T-helper 17 cell (primary cell): ENCODE measurements at places on chromosomes 11 and 22. TPM values are rescaled to one million over a fixed set of nuclear protein-coding genes. Genes with fewer than 3 reads are reported as not detected.
A peak's percentile ranks its signal among the peaks of the same experiment; 100 is the strongest.

DNA sequence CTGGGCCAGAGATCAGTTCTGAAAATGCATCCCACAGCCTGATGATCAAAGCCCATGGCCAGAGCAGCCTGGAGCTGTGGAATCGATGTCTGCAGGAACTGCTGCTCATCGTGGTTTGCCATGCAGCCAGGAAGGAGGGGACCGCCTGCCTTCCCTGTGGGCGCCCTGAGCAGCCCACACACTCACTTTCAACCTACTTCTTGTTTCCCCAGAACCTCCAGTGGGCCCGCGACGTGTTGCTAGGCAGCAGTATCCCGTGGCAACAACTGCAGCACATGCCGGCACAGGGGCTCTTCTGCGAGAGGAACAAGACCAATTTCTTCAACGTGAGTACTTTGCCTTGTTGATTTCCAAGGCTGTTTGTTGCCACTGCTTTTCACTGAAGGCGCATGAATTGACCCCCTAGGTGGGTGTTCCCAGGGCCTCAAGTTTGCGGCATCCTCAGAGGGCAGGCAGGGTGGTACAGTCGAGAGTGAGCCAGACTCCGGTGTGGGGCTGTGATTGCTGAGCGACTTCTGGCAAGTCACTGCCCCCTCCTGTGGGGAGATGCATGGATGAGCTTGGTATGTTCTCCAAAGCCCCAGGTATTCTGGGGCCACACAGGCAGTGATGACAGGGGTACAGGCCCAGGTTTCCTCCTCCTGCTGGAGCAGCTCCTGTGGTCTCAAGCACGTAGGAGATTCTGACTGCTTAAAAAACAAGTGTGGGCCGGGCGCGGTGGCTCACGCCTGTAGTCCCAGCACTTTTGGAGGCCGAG lies 47.0 kb upstream of the SUSD2 start:
- H3K27me3 ChIP-seq = no peaks in the 10 kb centered on the region
- peak overlapping the region; percentile 78 for H3K27ac ChIP-seq
- no peak overlapping the region for H3K4me3 ChIP-seq
- DNase-seq = peak; percentile 49
- H3K4me1 ChIP-seq = peaks cover 18% of the 10 kb centered on the region
- peaks cover 3% of the 10 kb centered on the region for H3K36me3 ChIP-seq

GRCh38 chr11:118921121-118921928 lies 4.4 kb downstream of the BCL9L start:
- H3K27me3 ChIP-seq = no peaks in the 10 kb centered on the region
- peaks cover 59% of the 10 kb centered on the region for H3K4me1 ChIP-seq
- H3K36me3 ChIP-seq = peaks cover 11% of the 10 kb centered on the region
- peak overlapping the region; percentile 79 for H3K4me3 ChIP-seq

VPREB3 gene
- not detected for total RNA-seq

ASPHD2 gene
- 2.4 TPM for total RNA-seq

- no peak for DNase-seq
- no peaks in the 10 kb centered on the region for H3K27me3 ChIP-seq
- H3K4me3 ChIP-seq = no peak overlapping the region
- no peaks in the 10 kb centered on the region for H3K4me1 ChIP-seq
Observed at GRCh38 chr11:103433386-103434072, 324.3 kb downstream of the DYNC2H1 start.

DNAJB7 gene
- not detected for total RNA-seq

DNA sequence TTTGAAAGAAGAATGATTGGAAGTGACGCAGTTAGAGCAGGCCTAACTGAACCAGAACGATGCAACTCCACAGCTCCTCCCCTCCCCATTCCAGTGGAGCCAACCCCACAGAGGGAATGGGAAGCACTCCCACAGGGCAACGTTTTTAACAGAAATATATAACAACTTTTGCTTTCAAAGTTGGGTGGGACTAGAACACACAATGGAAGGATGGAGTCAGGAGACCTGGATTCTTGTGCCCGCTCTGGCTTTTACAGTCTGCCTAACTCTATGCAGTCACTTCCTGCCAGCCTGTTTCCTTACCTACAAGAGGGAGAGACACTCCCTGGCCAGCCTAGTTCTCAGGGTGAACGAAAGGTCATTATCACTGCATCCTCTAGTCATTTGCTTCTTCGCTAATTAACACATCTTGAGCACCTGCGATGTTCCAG lies 75.5 kb downstream of the PACSIN2 start:
- H3K27ac ChIP-seq = peak overlapping the region; percentile 41
- H3K27me3 ChIP-seq = no peaks in the 10 kb centered on the region
- no peak for DNase-seq
- H3K4me3 ChIP-seq = no peak overlapping the region
- H3K4me1 ChIP-seq = peaks cover 46% of the 10 kb centered on the region

- H3K27me3 ChIP-seq = no peaks in the 10 kb centered on the region
- H3K36me3 ChIP-seq = peaks cover 5% of the 10 kb centered on the region
- no peak for DNase-seq
- H3K4me3 ChIP-seq = no peak overlapping the region
- H3K27ac ChIP-seq = no peak overlapping the region
- peaks cover 3% of the 10 kb centered on the region for H3K4me1 ChIP-seq
Observed at GRCh38 chr11:59193587-59194130, 19.1 kb downstream of the MPEG1 start.

MAP6 gene
- total RNA-seq = 0.18 TPM

- no peak for DNase-seq
- no peaks in the 10 kb centered on the region for H3K4me1 ChIP-seq
- H3K4me3 ChIP-seq = no peak overlapping the region
- no peaks in the 10 kb centered on the region for H3K36me3 ChIP-seq
- H3K27me3 ChIP-seq = no peaks in the 10 kb centered on the region
Observed at GRCh38 chr11:23727387-23727786, 769.5 kb upstream of the LUZP2 start.

GRCh38 chr22:43563571-43563970 lies 151.8 kb downstream of the MPPED1 start:
- no peak overlapping the region for H3K4me3 ChIP-seq
- no peak for DNase-seq
- H3K27me3 ChIP-seq = peaks cover 28% of the 10 kb centered on the region
- no peaks in the 10 kb centered on the region for H3K4me1 ChIP-seq

DNA sequence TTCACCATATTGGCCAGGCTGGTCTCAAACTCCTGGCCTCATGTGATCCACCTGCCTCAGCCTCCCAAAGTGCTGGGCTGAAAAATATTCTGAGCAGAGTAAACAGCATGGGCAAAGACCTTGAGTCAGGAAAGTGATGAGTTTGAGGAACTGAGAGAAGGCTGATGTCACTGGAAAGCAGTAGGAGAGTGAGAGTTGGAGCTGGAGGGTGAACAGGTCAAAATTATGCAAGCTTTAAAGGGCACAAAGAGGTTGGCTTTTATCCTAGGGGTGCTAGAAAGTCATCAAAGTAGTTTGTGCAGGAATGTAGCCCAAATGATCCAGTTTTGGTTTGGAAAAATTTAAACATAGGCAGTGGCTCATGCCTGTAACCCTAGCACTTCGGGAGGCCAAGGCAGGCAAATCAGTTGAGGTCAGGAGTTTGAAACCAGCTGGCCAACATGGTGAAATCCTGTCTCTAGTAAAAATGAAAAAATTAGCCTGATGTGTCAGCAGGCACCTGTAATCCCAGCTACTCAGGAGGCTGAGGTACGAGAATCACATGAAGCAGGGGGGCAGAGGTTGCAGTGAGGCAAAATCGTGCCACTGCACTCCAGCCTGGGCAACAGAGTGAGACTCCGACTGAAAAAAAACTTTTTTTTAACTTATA lies 44.7 kb upstream of the CXCR5 start:
- no peaks in the 10 kb centered on the region for H3K27me3 ChIP-seq
- no peaks in the 10 kb centered on the region for H3K36me3 ChIP-seq
- no peak for DNase-seq
- no peak overlapping the region for H3K27ac ChIP-seq
- no peak overlapping the region for H3K4me3 ChIP-seq
- H3K4me1 ChIP-seq = peaks cover 20% of the 10 kb centered on the region

DNA sequence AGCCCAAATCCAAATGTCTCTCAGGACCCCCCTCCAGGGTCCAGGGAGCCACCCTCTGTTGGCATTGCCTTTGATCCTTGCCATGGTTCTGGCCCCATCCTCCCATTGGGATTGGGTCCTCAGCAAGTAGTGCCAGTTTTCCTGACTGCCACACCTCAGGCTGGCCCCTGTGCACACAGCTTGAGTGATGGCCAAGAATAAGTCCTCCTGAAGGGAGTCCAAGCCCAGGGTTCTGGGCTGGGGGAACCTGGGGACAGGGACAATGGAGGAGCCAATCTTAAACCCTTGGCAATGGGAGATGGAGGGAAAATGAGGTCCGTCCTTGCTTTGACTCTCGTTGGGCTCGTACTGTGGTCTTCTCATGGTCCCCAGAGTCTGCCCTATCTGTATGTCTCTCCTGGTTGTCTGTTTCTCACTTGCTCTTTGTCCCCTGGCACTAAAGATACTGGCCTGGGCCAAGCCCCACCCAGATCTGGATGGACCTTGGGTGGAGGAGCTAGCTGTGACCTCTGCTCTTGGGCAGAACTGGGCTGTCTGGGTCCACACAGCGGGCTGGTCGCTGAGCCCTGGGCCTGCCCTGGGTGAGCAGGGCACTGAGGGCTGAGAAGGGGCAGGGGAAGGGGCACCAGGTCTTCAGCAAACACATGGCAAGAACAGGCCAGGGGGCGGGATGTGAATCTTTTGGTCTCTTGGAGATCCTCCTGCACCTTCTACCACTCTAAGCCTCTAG lies 2.9 kb downstream of the SOX10 start:
- no peak overlapping the region for H3K27ac ChIP-seq
- DNase-seq = no peak
- H3K36me3 ChIP-seq = peaks cover 4% of the 10 kb centered on the region
- H3K27me3 ChIP-seq = no peaks in the 10 kb centered on the region
- H3K4me3 ChIP-seq = no peak overlapping the region

DNA sequence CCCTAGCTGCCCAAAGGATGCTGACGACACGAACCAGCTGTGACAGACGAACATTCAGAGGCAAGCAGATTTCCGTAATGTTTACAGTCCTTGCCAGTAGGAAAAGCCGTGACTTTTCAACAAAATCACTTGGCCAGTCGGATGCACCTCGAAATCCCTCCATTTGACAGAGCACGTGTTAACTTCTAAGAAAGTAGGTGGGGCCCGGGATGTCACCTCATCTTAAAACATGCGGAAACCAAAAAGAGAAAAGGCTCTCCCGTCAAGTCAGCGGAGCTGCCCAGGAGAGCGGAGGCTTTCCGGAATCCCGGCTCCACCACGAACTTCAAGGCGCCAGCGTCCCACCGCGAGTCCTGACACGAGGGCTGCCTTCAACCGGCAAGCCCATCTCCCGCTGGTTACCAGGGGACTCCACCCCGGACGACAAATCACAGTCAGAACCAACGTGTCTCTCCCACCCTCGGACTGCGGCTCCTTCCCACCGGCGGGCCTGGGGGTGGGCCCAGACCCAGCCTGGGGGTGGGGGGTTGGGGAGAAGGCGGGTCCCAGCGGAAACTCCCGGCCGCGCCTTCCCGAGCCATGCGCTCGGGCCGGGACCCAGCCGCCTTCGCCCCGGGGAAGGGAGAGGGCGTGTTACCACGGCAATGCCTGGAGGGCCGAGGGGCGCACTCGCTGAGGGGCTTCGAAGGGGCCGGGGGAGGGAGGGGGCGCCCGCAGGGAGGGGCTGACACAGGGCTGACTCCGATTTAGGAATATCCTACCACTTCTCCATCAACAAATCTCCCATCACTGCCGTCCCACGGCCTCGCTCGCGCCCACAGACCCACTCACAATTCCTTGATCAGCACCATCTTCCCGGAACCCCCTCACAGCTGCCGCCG lies 475 bp downstream of the PITPNB start:
- no peaks in the 10 kb centered on the region for H3K27me3 ChIP-seq
- H3K36me3 ChIP-seq = peaks cover 6% of the 10 kb centered on the region

GRCh38 chr11:121417055-121417551 lies 35.0 kb upstream of the SORL1 start:
- H3K27ac ChIP-seq = peak overlapping the region; percentile 95
- H3K27me3 ChIP-seq = no peaks in the 10 kb centered on the region
- peak overlapping the region; percentile 50 for H3K4me3 ChIP-seq
- peaks cover 39% of the 10 kb centered on the region for H3K4me1 ChIP-seq
- DNase-seq = no peak
- H3K36me3 ChIP-seq = no peaks in the 10 kb centered on the region

- peaks cover 58% of the 10 kb centered on the region for H3K27me3 ChIP-seq
- H3K27ac ChIP-seq = no peak overlapping the region
- peaks cover 2% of the 10 kb centered on the region for H3K4me1 ChIP-seq
- no peak overlapping the region for H3K4me3 ChIP-seq
- no peaks in the 10 kb centered on the region for H3K36me3 ChIP-seq
- no peak for DNase-seq
Observed at GRCh38 chr11:11476971-11477645, 124.1 kb upstream of the CSNK2A3 start.

GRCh38 chr11:69105461-69106030 lies 50.2 kb upstream of the SMIM38 start:
- DNase-seq = no peak
- no peak overlapping the region for H3K4me3 ChIP-seq
- H3K4me1 ChIP-seq = peaks cover 2% of the 10 kb centered on the region
- no peaks in the 10 kb centered on the region for H3K27me3 ChIP-seq

VWCE gene
- total RNA-seq = 1.4 TPM

DNA sequence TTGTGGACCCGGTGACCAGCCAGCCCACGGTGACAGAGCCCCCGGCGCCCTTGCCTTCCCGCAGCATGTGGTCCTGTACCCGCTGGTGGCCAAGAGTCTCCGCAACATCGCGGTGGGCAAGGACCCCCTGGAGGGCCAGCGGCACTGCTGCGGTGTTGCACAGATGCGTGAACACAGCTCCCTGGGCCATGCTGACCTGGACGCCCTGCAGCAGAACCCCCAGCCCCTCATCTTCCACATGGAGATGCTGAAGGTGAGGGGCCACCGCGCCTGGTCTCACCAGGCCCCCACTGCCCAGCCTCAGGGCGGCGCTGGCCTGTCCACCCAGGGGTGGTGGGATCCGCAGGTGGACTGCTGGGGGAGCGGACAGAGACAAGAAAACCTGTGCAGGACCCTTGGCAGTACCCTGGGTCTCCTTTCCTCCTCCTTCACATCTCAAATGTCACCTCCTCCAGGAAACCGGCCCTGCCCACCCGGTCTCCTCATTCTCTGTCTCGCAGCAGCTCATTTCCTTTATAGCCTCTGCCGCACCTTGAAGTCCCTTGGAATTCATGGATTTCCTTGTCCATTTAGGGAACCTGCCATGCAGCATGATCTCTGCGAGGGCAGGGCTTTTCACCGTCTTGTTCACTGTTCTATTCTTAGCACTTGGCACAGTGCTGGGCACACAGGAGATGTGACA lies 6.5 kb downstream of the AIP start:
- no peak overlapping the region for H3K4me3 ChIP-seq
- no peaks in the 10 kb centered on the region for H3K27me3 ChIP-seq
- no peak for DNase-seq
- peaks cover 5% of the 10 kb centered on the region for H3K36me3 ChIP-seq

- no peak overlapping the region for H3K27ac ChIP-seq
- peaks cover 12% of the 10 kb centered on the region for H3K36me3 ChIP-seq
Observed at GRCh38 chr11:119236891-119237290, 30.8 kb downstream of the CBL start.
